Activated CD4-positive, CD25-positive, alpha-beta regulatory T cell (primary cell): ENCODE measurements at places on chromosomes 12 and 14.

- DNase-seq, result no peak
These were observed 45.1 kb downstream of the AKAP6 start for GRCh38 chr14:32374155-32374554.

DNA sequence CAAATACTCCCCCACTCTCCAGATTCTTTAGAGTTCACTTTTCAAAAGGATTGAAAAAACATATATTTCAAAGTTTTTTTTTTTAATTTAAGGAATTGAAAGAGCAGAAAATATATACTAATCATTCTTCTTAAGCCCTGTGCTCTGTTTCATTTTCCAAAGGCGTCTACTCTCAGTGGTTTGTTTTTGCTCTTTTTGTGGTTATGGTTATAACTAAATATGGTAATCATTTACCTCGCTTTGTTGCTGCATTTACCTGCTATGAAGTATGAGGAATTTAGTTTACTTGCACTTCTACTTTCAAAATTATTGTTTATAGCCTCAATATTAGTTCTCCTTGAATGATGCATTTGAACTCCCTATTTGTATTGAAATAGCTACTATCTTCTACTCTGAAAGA lies 55.9 kb upstream of the LRRK2 start:
- DNase-seq, result no peak

DNA sequence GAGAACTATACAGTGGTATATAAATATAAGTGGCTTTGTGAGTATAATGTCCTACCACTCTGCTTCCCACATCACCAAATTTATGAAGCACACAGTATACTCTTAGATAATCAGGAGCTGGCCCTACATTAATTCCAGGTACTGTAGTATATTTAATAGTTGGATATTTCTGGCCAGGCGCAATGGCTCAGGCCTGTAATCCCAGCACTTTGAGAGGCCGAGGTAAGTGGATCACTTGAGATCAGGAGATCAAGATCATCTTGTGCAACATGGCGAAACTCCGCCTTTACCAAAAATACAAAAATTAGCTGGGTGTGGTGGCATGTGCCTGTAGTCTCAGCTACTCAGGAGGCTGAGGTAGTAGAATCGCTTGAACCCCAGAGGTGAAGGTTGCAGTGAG lies 104.0 kb downstream of the FOXA1 start:
- no peak for DNase-seq

GRCh38 chr14:45212231-45212630 lies 40.8 kb downstream of the MIS18BP1 start:
- DNase-seq, result no peak

DNA sequence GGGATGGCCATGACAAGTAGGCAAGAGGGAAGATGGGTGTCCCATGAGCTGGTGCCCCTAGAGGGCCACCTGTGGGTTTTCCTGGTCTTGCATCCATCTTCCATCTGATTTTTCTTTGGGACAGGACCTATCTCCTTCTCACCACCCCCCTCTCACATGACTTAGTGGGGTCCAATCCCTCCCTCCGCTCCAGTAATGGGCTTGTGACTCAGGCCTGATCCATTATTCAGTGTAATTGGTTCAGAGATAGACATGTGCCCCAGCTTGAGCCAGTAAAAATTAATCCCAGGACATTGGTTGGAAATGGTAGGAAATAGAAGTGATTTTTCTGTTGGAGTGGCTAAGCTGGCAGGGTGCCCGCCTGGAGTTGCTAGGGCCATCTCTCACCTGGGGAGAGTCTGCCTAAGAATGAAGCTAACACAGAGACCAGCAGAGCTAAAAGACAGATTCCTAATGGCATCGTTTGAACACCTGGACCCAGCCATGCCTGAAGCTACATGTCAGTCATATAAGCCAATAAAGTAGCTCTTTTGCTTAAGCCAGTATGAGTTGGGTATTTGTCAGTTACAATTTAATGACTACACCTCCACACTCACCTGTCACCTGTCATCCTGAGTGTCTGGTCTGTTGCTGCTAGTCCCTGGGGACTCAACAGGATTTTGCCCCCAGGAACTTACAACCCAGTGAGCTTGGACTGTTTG lies 14.7 kb downstream of the RASAL1 start:
- no peak for DNase-seq

GRCh38 chr12:29943683-29944082 lies 159.9 kb upstream of the TMTC1 start:
- no peak for DNase-seq

GRCh38 chr14:52080808-52081755 lies 12.2 kb upstream of the NID2 start:
- DNase-seq, result no peak

- no peak for DNase-seq
These were observed 3.2 kb downstream of the DACT1 start for GRCh38 chr14:58640959-58641358.

DNA sequence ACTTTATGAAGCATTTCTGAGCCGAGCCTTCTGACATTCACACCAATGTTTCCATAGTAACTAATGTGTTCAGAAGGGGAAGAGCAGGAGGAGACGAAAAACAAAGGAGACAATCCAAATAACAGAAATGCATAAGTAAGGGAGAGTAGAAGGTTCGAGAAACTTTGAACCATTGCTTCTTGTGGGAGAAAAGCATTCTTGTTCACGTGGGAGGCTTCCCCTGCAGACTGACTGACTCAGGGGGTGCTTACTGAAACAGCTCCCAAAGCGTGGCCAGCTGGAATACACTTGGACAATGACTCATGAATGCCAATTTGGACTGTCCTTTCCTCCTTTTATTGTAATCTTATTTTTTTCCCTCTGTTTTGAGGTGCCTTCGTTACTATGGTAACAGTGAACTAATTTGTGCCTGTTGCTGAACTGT lies 73.9 kb downstream of the NEDD1 start:
- DNase-seq, result no peak
